NT2/D1 (cell line): ENCODE measurements at places on chromosomes 13 and 19.
A peak's percentile ranks its signal among the peaks of the same experiment; 100 is the strongest.

- DNase-seq: no peak
Measured at GRCh38 chr19:21398851-21399250, 1.9 kb downstream of the ZNF493 start.

GRCh38 chr13:45464141-45464686, 525 bp upstream of the COG3 start:
- DNase-seq: no peak

DNA sequence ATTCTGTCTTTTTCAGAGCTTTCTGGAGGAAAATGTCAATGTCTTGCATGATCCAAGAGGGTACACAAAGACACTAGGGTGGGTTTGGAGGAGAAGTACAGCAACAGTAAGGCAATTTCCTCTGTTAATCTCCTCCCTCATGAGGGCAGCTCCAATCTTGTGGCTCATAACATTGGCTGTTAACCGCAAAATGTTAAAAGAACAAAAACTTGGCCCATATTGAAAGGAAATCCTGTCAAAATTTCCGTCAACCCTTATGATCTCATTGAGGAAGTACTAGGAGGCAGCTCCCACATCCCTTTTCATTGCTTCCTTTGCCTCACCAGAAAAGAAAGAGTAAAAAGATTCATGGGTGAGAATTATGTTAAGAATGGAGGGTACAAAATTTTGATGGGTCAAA, 11.6 kb downstream of the OXGR1 start:
- DNase-seq: no peak

- DNase-seq: no peak
Measured at GRCh38 chr13:28574617-28575142, 79.8 kb upstream of the FLT1 start.

DNA sequence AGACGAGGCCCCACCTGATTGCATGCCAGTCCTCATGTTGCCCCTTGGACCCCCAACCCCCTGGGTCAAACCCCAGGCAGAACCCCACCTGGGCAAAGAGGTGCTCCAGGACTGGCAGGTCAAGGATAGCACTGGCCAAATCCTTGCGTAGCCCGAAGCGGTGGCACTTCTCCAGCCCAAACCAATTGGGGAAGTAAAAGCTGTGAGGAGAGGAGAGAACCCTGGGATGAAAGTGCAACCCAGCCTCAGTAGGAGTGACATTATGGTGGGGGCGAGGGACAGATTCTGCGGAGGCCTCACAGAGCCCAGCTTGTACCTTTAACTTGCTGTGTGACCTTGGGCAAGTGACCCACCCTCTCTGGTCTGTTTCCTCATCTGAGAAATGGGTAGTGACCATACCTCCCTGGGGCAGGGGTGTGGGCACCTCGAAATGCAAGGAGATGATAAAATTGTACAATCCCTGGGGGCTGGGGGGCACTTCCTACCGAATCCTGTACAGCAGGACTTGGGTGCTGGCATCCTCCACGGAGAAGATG, 4.4 kb downstream of the JAK3 start:
- DNase-seq: no peak

DNA sequence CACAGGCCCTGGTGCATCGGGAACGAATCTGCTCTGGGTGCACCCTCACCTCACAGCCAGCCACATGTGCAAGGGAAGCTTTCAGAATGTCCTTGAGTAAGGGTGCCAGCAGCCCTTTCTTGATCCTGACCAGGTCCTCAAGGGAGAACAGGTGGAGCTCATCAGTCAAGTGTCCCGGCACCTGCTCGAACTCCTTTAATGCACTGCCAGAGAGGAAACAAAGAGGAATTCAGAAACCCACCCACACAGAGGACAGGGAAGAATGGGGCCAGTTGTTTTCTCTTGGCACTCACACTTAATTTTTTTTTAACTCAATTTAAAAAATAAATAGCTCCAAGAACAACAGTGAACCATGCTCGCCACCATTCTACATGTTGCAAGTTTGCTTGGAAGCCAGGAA, 41.7 kb downstream of the RUBCNL start:
- no peak for DNase-seq

GRCh38 chr19:42078538-42079275, 2.7 kb downstream of the ZNF574 start:
- DNase-seq: no peak

DNA sequence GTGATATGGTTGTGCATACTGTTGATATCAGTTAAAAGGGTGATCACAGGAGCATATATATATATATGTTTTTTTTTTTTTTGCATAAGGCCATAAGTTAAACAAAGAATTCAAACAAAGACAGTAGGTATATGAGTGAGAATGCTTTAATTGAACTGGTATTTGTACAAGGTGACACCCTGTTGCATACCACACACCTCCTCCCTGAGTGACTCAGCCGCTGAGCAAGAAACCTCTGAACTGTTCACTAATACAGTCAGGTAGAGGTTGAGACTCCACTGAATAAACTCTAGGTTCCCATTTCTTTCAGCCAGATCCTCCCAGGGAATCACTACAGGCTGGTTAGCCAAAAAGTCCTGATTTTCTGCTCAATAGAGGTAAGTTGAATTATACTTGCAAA, at the start of gene SCEL:
Gene SCEL (plus strand): TSS at position 259 of the 400 bp plus-strand sequence. CDS start 20,170 bp downstream, outside the sequence.
- no peak for DNase-seq

DNA sequence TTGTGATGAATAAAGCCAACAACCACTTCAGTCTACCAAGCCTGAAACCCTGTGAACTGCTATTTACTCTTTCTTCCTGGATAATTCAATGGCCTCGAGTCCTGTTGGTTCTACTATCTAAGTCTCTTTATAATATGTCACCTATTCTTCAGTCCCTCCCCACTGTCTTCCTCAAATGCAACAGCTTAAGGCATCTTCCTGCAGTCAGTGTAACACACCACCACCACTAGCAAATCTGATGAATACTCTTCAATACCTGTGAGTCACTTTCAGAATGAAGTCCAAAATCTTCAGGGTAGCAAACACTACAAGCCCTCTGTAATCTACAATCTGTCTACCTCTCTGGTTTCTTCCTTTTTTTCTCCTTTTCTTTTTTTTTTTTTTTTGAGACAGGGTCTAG, 32.9 kb downstream of the ZDHHC20 start:
- DNase-seq: no peak

GRCh38 chr19:18487576-18488402, 34.1 kb downstream of the ELL start:
- DNase-seq: no peak

GRCh38 chr13:39773833-39774232, 118.4 kb downstream of the COG6 start:
- DNase-seq: no peak

GRCh38 chr13:37429976-37430375, 168.6 kb downstream of the POSTN start:
- no peak for DNase-seq

DNA sequence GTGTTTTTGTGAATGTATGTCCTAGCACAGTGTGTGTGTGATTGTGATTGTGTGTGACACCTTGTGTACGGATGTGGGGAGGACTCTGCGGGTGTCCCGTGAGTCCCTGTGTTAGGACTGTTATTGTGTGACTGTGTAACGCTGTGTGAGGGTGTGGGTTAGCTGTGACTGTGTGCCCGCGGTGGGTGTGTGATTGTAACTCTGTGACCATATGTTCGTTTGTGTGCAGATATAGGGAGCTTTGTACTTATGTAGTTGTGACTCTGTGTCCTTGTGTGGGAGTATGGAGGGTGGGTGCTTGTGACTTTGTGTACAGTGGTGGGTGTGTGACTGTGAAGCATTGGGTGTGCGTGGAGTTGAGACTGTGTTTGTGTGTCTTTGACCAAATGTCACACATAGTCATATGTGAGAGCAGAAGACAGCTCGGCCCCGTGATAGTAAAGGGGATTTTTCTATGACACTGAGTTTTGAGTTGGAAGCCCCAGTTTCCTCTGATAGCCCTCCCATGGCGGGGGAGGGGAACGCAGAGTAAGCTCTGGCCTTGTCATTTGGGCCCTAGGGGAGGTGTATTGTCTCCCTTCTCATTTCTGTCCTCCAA, 949 bp upstream of the ZNF260 start:
- no peak for DNase-seq

DNA sequence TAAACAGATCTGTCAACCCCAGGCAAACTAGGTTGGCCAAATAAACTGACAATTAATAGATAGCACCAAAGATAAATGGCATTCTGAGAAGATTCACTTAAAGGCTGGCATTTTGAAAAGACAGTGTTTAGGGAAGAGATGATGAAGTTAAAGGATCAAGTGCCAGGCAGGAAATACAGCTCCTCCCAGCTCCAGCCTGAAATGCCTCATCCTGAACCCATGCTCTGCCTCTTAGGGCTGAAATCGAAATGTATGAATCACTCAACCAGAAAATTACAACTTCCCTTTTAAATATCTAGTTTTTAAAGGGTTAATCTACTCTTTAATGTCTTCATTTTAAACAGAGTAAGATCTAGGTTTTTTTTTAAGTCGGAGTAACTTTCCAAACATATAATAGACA, 171.2 kb upstream of the UBL3 start:
- DNase-seq: no peak

- no peak for DNase-seq
Measured at GRCh38 chr19:13505761-13506470, 363 bp downstream of the CACNA1A start.

- no peak for DNase-seq
Measured at GRCh38 chr19:48400018-48400742, 6.7 kb downstream of the GRIN2D start.

DNA sequence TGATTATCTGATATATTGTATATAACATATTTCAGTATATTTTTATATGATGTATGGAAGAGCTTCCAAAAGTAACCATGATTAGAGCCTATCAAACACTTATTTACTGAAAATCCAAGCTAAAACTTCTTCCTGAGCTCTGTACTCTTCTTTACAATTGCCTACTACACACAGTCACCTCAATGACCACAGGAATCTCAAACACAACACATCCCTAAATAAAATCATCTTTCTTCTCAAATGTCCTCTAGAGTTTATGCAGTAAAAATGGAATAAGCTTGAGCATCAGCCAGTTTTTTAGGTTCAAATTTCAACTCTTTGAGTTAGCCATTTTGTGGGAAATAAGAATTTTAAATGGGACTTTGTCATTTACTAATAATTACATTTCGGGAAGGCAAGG, 102.6 kb upstream of the FNDC3A start:
- no peak for DNase-seq

GRCh38 chr13:100594731-100595130, 6.1 kb upstream of the GGACT start:
- DNase-seq: peak; percentile 36

DNA sequence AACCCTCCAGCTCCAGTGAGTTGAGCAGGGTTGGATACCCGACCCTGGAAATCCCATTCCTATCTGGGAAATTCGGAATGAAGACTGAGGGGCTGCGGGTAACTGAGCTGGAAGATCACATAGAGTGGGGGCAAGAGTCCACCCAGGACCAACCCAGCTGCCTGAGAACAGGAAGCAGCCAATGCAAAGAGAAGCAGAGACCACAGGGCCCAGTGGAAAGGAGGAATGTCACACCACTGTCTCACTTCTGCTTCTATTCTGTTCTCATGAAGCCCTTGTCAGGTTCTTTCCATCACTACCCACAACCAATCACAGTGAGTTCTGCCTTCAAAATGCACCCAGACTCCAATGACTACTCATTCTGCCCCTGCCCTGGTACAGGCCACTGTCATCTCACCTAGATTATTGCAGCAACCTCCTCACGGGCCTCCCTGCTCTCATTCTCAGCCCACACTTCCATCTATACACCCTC, 15.3 kb downstream of the DYRK1B start:
- DNase-seq: no peak

DNA sequence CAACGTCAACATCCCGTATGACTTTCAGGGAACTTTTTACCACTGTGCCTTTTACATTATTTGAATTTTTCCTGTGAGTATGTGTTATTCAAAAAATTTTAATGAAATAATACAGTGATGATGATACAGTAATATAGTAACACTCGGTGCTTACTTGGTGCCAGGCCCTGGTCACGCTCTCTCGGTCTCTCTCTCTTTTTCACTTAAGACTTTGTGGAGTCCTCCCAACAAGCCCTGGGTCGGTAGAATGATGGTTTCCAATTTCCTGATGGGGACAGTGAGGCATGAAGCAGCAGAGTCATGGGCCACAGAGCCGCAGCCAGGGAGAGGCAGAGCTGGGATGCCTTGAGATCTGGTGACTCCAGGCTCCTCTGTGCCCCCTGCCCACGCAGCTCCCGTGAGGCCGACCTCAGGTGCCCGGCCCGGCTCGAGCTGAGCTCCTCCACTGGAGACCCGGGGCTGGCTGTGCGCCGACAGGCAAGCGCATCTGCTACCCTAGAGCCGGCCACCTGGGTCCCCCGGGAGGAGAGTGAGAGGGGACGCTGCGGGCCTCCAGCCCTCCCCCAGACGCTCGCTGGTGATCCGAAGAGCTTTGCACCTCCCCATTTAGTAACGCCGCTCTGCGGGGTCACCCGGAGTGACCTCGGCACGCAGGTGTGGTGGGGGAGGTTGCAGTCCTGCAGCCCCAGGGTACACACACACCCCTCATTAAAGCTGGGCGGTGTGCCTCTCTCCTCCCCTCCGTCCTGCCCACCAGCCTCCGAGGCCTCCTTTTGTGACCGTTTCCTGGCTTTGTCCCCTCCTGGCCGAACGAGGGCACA, 4.4 kb upstream of the SBK3 start:
- DNase-seq: no peak

GRCh38 chr19:15902254-15902653, 4.4 kb upstream of the CYP4F2 start:
- DNase-seq: no peak

- no peak for DNase-seq
Measured at GRCh38 chr13:40170982-40171381, 495.5 kb downstream of the FOXO1 start.

GRCh38 chr13:49348751-49349150, 95.1 kb downstream of the CAB39L start:
- peak; percentile 18 for DNase-seq

DNA sequence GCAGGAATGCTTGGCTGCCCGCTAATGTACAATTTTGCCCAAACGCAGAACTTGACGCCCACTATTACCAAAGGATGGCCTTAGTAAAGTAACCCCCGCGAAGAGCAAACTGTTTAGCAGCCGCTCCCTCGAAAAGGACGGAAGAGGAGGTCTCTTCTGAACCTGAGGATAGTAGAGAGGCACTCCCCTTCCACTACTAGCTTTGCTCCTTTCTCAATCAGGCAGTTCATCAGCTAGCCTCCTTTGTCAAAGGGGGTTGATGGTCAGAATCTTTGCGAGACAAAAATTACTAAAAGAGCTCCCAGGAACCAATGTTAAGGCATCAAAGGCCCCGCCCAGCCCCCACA, 534 bp downstream of the CAB39L start:
- no peak for DNase-seq

DNA sequence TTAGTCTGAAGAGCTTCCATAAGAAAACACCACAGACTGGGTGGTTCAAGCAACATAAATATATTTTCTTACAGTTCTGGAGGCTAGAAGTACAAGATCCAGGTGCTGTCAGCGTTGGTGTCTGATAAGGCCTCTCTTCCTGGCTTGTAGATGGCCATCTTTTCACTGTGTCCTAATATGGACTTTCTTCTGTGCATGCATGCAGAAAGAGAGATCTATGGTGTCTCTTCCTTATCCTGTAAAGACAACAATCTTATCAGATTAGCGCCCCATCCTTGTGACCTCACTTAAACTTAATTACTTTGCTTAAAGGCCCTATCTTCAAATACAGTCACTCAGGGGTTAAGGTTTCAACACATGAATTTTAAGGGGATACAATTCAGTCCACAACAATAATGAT, 14.1 kb upstream of the NDFIP2 start:
- no peak for DNase-seq

GRCh38 chr19:10881403-10882107, 10.2 kb downstream of the CARM1 start:
- no peak for DNase-seq
